ENCODE measurements at places on chromosomes 7 and 10.

- DNase-seq, result no peak
Measured at GRCh38 chr10:122461367-122461728, at the start of gene HTRA1. HTRA1 (plus strand) TSS chr10:122461553; CDS start chr10:122461653, 100 bp downstream.

DNA sequence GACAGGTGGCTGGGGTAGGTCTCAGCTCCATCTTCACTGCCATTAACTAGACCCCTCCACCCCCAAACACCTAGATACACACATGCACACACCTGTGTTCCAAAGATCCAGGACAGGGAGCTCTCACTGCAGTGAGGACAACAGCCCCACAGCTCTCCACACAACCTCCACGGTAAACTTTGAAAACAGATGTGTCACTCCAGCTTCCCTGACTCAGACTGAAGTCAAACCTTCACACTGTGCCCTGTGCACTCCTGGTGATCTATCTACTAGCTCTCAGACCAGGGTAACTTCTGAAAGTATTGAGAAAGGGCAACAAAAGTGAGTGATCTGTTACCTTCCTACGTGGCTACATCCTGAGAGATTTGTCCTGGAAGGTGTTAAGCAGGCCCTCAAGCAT lies 519.8 kb downstream of the XPNPEP1 start:
- DNase-seq, result no peak

DNA sequence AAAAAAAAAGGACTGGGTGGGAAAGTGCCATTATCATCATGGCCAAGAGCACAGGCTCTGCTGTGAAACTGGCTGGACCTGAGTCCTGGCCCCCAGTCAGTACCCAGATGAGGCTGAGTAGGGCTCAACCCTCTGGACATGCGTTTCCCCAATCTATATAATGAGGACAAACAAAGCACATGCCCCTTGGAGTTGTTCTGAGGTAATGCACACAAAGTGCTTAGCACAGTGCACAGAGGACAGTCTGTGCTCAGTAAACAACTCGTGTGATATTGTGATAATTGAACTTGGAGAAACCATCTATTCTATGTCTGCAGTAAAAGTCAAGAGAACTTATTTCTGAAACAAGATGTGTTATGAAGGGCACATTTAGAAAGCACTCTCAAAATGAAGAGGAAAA lies 138.8 kb downstream of the KCNMA1 start:
- DNase-seq, result no peak

DNA sequence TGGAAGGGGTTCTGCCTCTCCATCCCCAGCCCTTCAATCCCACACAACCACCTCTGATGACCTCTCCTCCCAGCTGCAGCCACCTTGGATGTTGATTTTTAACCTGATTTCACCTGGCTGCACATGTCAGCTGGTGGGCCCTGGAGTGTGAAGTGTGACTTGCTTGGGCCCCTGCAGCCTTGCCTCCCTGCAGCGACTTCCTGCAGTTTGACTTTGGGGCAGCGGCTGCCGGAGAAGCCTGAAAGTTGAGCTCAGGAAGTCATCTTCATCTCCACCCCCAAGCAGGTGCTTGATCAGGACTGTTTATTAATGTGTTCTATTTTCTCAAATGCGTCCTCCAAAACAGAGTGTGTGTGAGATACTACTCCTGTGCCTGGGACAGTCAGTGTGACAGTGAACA lies 675.2 kb upstream of the GALNT17 start:
- no peak for DNase-seq

DNA sequence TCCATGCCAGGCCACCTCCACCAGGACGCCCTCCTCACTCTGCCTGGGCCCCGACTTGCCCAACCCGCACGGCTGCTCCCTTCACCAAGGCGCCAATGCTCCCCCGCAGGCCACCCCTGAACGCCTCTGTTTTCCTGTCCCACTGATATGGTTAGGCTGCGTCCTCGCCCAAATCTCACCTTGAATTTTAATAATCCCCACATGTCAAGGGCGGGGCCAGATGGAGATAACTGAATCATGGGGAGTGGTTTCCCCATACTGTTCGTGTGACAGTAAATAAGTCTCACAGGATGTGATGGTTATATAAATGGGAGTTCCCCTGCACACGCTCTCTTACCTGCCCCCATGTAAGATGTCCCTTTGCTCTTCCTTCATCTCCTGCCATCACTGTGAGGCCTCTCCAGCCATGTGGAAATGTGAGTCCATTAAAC lies 29.8 kb downstream of the RSU1 start:
- DNase-seq, result no peak

- no peak for DNase-seq
Measured at GRCh38 chr10:52466464-52466863, 152.4 kb downstream of the DKK1 start.

All from NCI-H1092 (cell line).